Mesenchymal stem cell (in vitro differentiated cells and primary cell): ENCODE measurements at places on chromosomes 6 and 20.

DNA sequence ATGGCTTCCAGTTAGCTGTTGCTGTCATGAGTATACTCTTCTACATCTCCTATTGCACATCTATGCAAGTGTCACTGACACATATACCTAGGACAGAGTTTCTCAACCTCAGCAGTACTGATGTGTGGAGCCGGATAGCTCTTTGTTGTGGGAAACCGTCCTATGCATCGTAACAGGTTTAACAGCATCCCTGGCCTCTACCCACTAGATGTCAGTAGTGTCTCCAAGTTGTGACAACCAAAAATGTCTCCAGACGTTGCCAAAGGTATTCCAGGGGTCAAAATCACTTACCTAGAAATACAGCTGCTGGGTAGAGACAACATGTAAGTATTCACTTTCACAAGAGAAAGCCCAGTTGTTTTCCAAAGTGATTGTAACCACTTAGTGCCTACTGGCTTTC is 637.6 kb downstream of the RNF144B start:
- DNase-seq: peak; percentile 5

- no peak for DNase-seq
Observed at GRCh38 chr6:14274546-14275492, 157.2 kb downstream of the CD83 start.

DNA sequence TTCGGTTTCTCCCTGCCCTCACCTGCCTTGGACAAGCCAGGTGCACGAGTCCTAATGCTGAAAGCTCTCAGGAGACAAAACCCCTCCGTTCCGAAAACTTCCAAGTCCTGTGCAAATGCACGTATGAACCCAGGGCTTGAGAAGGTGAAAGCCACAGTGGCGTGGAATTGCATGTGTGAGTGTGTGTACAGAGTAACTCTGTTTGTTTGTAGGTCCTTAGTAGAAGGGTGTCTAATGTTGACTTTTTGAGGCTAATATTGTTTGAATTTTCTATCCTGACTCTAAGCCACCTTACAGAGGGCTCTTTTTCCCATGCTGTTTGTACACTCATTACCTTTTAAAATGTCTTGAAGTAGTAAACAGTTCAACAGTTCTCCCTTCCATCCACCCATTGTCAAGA is 129.1 kb downstream of the FOXA2 start:
- DNase-seq: no peak

DNA sequence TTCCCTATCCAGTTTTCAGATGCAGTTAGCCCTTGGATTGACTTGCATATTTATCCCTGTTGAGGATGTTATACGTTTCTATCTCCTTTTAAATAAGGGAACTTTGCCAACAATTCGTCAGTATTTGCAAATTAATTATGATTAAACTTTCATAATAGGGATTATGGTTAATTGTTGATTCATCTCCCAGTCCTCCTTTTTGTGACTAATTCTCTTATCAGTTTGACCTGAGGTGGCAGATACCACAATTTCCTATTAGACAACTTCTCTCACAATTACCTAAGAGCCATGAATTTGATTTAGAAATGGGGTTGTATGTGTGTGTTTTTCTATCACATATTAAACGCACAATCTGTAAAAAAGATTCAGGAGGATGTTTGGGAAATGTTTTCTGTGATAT is 172.9 kb downstream of the LAMA2 start:
- DNase-seq: no peak

DNA sequence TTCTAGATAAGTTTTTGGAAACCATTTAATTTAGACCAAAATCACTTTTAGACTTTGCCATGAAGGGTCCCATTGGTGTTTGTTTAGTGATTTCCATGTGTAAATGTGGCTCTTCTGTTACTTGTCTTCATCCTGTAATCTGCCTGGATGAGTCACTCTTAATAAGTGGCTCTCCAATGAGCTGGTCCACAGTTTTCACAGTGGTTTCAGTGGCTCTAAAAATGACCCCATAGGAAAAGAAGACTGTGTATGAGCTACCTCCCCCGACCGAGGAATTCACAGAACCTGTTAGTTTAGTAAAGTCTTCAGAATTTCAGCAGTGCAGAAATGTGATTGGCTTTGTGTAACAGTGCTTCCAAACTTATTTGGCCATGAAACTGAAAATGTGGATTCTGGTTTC is 492.0 kb upstream of the MARCKS start:
- DNase-seq: peak; percentile 69

DNA sequence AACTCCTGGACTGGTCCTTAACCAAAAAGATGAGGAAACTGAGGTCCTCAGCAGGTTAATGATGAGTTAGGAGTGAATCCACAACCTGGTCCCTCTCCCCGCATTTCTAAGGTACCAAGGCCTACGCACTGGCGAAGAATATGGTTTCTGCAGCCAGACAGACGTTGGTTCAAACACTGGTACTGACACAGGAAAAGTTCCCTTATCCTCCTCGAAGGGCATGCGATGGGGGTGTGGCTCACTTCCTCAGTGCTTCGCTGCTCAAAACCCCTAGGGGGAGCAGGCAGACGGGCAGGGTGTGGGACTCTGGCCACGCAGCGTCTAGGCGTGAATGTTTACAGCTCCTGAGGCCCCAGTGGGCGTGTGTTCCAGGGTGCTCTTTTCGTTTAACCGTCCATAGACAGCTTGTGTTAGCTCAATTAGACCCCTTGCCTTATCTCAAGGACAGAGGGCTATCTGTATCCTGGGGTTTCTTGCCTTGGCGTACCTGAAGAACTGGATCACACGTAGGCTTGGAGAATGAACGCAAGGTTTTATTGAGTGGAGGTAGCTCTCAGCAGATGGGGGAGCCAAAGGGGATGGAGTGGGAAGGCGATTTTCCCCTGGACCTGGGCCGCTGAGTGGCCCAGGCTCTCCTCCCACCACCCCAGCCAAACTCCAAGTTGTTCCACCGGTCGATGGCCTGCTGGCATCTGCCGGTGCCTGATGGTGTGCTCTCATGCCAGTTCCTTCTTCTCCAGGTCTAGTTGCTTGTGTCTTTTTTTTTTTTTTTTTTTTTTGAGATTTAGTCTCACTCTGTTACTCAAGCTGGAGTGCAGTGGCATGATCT is 31.8 kb upstream of the PTPN1 start:
- DNase-seq: peak; percentile 72

DNA sequence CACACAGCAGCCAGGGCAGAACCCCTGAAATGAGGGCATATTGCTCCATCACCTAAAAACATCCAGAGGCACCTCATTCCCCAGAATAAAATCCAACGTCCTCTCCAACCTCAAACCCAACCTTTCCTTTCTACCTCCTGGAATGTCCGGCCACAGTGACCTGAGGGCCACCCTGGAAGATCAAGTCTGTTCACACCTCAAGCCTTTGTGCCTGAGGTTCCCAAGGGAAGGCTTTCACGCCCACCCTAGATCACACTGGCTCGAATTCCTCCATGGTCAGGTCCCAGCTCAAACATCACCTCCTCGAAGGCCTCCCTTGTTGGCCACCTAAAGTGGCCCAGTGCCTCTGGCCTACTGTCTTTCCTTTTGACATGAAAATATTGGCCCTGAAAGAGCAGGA is 88.9 kb downstream of the ZMYND8 start:
- DNase-seq: no peak

GRCh38 chr20:62596486-62596885 is 45.8 kb upstream of the SLCO4A1 start:
- DNase-seq: no peak

DNA sequence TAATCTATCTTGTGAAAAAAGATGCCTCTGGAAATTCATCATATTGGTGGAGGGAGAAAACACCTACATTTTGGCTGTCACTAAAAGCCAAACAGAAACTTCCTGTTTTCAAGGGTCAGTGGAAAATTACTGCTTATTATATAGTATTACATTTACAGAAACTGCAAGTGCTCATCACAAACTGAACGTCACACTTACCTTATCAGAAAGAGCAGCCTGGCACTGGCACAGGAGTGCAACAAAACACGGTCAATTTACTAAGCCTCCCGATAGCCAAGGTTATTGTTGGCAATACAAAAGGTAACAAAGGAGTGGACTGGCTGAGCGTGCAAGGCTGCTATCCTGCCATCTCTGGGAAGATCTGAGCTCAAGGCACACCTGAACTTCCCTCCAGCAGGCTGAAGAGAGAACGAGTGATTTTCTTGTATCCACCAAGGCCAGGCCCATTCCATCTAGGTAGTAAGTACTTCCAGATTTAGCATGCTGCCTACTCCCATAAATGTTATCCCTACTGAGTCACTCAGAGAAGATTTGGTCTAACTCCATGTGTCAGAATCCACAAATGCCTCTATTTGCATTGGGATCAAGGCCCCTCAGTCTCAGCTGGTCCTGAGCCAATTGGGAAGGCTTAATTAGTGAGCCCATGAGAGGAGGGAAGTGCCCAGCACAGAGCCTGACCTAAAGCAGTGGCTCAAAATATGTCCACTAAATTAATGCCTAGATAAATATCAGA is 399.8 kb downstream of the BTBD9 start:
- no peak for DNase-seq

DNA sequence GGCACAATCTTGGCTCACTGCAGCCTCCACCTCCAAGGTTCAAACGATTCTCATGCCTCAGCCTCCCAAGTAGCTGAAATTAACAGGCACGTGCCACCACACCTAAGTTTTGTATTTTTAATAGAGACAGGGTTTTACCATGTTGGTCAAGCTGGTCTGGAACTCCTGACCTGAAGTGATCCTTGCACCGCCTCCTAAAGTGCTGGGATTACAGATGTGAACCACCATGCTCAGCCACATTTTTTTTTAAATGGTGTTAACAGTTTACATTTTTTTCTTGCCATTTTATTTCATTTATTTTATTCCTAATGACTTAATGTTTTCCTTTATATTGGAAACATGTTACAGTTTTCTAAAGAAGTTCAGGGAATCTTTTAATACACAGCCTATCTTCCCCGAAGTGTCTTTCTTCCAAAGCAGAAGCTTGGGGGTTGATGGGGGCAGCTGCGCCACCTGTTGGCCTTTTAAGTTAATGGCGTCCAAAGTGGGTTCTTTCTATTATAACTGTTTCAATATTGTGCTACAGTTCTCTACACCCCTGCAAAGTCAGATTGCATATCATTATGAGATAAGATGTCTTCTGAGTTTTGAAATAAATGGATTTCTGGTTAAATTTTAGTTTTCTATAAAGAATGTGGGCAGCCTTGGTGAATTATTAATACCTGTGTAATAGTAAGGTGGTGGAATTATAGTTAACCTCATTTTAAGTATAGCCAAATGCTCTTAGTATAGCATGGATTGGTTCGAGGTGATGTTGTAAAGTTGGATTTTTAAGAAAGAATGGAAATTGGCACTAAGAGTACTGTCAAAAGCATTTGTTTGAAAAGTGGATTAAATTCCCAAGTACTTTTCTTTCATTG is 42.0 kb upstream of the PLCG1 start:
- peak; percentile 71 for DNase-seq

DNA sequence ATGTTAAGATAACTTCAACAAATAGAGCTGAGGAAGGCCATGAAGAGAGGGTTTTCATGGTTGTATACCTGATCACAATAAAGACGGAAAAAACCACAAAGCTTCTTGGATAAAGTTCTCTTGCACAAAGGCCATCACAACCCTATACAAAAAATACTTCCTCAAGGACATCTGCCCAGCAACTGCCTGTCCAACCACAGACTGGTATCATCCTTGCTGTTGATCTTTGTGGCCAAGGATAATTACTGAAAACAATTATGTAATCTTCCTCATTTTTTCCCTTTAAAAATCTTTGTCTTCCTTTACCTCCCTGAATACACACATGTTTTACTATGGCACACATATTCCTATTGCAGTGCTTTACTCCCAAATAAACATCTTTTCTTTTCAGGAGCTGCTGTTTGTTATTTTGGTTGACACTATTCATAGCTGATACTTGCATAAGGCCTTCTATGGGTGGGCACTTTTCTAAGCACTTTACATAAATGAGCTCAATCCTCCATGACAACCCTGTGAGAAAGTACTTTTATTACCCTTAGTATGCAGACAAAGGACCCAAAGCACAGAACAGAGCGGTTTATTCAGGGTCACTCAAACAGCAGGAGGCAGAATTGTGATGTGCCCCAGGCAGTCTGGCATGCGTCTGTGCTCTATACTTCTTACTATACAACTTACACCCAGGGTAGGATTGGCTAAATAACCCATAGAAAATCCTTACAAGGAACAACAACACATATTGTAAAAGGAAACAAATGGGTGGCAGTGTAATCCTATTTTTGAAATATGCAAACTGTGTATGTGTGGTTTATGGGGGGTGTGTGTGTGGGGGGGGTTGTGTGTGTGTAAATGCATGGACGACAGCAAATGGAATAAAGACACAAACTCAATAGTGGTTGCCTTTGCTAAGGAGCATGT is 35.1 kb downstream of the SNRNP48 start:
- DNase-seq: peak; percentile 19

- no peak for DNase-seq
Observed at GRCh38 chr6:2583459-2583858, 167.3 kb downstream of the MYLK4 start.

DNA sequence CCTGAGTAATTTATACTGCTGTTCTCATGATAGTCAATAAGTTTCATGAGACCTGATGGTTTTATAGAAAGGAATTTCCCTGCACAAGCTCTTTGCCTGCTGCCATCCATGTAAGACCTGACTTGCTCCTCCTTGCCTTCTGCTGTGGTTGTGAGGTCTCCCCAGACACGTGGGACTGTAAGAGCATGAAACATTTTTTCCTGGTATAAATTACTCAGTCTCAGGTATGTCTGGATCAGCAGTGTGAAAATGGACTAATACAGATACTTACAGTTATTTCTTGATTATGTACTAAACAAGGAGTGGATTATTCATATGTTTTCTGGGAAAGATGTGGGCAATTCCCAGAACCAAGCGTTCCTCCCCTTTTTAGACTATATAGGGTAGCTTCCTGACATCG is 1.9 kb upstream of the TRIM38 start:
- DNase-seq: no peak

DNA sequence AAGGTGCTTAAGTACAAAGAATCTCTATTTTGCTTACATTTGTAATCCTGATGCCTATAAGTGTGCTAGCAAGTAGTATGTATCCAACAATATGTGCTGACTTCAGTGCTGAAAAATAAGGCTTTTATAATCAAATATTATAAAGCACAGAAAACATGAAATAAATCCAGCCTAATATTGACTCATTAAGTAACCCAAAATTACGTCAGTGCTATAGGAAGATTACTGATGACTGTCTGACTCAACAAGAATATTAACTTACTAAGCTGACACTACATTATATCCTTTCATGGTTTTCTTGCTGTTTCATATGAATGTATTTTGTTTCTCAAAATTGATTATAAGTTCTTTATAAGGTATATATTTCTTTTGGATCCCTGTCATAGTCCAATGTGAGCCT is 76.1 kb downstream of the ME1 start:
- no peak for DNase-seq

GRCh38 chr6:122360809-122361208 is 38.6 kb upstream of the HSF2 start:
- no peak for DNase-seq

DNA sequence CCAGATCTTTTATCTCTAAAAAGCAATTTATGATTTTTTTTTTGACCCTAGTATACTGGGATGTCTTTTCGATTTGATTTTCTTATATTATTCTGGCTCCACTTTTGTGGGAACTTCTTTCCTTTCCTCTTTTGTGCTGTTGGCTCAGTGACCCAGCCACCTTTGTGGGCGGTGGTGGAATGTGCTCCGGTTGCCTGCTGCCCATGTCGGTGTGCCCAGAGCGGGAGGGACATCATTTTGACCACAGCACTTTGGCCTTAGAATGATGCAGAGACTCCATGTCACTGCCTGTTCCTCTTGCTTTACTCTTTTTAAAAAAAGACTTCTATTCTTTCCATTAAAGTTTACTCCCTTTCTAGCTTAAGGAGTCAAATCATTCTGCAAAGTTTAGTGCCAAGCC is 198.0 kb downstream of the FARS2 start:
- DNase-seq: no peak
